ENCODE measurements at places on chromosomes 11 and 22. TPM values are rescaled to one million over a fixed set of nuclear protein-coding genes. Genes with fewer than 3 reads are reported as not detected.
A peak's percentile ranks its signal among the peaks of the same experiment; 100 is the strongest.

IGLL5 gene
- 0.69 TPM for total RNA-seq

DNA sequence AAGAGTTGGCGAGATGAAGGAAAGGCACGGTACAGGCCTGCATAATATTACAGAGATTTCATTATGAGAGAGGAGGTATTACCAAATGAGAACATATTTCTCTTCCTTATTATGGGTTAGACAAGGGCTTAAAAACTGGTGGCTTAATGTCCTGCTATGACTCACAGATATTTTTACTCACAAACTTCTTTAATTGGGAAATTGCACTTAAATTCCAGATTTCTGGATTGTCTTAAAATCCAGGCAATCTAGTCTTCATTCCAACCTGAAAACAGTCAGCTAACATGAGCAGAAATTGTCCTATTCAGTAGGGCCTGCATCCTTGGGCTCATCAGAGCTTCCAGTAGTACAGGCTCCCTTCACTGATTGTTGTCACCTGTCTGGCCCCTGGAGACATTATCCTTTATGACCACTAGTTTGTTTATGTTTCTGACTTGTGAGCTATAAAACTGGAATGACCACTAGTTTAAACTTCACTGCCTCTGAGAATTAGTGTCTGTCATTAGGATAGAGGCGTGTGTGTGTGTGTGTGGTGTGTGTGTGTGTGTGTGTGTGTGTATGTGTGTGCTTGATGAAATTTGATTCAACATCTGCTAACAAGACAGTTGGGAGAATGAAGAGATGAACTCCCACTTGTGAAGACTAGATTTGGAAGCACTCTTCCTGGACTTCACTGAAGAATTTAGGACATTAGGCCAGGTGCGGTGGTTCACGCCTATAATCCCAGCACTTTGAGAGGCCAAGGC is 25.1 kb downstream of the DBX1 start:
- no peak for DNase-seq

- DNase-seq: no peak
Measured at GRCh38 chr11:130308886-130309285, 5.8 kb downstream of the ZBTB44 start.

- DNase-seq: no peak
Measured at GRCh38 chr11:78074756-78075155, 4.9 kb downstream of the NDUFC2 start.

- DNase-seq: peak; percentile 23
Measured at GRCh38 chr22:46355369-46355995, 20.0 kb downstream of the TRMU start.

CASP12 gene
- 1.1 TPM for total RNA-seq

LGALS12 gene
- total RNA-seq: 0.48 TPM

CDC42EP2 gene
- total RNA-seq: 17.6 TPM
